ENCODE measurements at places on chromosomes 13 and 19. TPM values are rescaled to one million over a fixed set of nuclear protein-coding genes. Genes with fewer than 3 reads are reported as not detected.

DNA sequence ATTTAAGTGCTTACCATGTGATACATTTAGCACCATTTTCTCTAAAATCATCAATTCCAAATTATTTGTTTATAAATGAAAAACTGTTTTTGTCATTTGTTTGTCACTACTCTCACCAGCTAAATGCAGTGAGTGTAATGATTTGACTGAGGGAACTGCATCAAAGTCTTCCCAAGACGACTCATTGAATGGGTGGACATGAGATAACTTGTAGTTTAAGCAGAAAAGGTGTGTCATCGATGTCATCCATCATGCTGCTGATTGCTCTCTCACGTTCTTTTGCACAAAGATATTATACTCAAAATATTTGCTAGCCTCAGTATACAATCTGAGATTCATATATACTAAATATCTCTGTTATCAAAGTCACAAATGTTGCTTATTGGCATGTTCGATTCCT is 366.5 kb downstream of the IRS2 start:
- DNase-seq, result no peak

GRCh38 chr19:17160908-17161307 is 54.2 kb upstream of the USE1 start:
- no peak for DNase-seq

- DNase-seq, result no peak
These were observed 202.3 kb downstream of the MTUS2 start for GRCh38 chr13:29022410-29022809.

DNA sequence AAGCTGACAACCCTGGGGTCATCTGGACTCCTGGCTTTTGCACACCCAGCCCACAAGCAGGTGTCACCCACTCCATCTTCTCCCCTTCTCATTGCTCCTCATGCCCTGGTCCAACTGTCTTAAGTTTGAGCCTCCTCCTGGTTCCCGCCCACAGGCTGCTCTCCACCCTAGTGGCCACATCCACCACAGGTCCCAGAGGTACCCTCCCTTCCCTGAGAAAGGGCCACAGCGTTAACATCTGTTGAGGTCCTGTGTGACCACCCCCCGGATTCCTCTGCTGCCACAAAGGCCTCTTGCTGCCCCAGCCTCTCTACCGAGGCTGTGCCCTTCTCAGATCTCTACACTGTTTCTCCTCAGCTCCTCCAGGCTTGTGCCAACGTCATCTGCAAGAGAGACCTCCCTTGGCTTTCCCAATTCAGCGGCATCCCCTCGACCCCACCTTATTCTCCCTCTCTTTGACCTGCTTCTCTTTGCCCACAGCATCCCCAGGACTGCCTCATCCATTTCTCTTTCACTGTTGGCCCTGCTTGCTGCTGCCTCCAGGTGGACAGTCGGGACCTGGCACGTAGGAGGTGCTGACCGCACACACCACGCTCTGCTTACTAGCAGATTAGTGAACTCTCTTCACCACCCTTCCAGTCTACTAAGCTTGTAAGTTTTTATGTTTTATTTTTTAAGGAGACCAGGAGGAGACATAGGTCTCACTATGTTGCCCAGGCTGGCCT is 33.3 kb downstream of the SUGP2 start:
- DNase-seq, result peak; percentile 39

- DNase-seq, result no peak
These were observed 36.1 kb upstream of the PCDH8 start for GRCh38 chr13:52884429-52885010.

DNA sequence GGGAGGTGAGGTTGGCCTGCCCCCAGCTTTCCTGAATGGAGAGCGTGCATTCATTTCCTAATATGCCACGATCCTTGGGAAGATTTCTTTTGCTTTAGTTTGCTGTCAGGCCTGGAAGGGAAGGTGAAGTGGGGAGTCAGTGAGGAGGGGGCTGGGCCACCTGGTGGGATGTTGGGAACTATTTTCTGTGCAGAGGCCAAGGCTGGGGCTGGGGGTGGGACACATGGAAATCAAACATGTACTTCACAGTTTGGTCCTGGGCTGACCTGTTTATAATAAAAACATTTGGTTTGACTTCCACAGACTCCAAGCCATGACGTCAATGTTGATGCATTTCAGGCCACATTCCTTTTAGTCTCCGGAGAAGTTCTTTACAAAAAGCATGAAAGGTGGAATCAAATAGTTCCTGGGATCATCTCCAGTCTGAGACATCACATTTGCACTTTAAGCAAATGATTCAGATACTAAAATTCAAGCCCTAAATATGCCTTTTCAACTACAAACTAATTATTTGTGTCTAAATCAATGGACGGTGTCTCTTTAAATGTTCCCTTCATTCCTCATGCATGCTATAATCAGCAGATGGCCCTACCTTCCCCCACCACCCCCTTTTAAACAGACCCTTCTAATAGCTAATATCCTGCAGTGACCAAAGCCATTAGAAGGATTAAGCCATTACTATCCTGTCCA is 41.5 kb upstream of the MEDAG start:
- DNase-seq, result peak; percentile 73

DNA sequence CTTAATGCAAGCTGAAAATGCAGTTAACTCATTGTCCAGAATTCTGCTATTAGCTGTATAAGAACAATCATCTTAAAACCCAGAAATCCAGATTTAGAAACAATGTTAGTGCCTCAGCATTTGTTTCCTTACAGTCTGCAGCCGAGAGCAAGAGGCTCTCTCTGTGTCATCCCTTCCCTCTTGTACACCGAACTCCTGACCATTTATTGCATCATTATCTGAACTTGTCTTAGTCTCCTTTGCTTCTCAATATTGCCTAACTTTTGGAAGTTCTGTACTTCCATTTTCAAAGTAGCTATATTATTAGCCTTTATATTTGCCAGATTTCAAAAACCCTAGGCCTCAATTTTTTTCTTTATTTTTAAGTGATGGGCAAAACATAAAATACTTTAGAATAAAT is 27.1 kb downstream of the RNASEH2B start:
- no peak for DNase-seq

GRCh38 chr13:68176475-68176874 is 946.3 kb upstream of the PCDH9 start:
- no peak for DNase-seq

- no peak for DNase-seq
These were observed 31.9 kb downstream of the ANKRD10 start for GRCh38 chr13:110882972-110883371.

DNA sequence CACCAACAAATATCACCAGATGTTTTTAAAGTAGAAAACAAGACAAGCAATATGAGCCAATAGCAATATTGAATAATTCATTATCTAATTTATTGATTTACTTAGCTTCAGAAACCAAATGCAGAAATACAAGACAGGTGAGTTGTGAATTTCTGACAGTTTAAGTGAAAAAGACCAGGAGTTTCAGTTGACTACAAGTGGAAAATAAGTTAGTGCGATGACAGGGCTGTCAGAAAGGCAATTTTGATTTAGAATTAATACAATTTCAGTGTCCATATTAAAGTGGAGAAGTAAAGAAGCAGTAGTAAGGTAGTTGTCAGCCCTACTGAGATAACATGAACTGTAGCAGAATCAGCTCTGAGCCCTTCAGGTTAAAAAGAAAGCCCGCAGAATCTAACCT is 1066.7 kb upstream of the ATXN8OS start:
- DNase-seq, result no peak

GRCh38 chr19:55488986-55489710 is 912 bp downstream of the SSC5D start:
- no peak for DNase-seq

DNA sequence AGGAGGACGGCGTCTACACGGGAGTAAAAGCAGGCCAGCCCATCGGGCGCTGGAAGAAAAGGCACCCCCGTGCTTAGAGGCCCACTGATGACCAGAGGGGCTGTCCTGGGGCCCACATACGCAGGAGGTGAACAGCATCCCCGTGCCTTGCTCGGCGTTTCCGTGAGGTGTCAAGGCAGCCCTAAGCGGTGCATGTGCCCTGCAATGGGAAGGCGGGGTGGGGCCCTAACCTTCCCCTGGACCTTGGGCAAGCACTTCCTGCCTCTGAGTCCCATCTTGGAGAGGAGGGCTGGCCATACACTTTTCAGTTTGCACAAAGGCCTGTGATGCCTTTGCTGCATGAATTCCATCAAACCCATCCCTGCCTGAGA is 47.8 kb upstream of the ATP11A start:
- DNase-seq, result no peak

DNA sequence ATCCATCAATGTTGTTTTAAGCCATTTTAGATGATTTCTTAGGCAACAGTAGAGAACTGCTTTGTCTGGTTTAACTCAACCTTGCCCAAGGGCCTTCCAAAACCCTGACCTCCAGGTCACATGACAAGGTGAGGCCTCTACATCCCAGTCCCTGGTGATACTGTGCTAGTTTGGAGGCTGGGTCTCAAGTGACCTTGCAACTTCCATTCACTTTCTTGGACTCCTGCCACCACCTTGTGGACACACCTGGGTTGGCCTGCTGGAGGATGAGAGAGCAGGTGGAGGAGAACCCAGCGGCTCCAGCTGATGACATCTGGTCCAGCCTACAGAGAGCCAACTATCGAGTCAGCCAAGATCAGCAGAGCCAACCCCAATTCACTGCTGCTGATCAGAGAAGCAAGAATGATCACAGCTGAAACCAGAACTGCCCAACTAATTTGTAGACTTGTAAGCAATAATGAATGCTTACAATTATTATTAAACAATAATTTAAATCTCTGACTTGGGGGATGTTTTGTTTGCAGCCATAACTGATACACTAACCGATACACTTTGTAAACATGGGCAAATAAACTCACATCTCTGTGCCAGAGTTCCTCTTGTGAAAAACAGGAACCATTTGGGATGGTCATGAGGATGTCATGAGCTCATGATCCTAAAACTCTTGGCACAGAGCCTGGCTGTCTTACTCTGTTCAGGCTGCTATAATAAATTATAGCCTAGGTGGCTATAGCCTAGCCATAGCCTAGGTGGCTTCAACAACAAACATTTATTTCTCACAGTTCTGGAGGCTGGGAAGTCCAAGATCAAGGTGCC is 11.5 kb downstream of the FAM187B start:
- peak; percentile 34 for DNase-seq

GRCh38 chr13:64274481-64275217 is 2859.0 kb upstream of the PCDH20 start:
- no peak for DNase-seq

DNA sequence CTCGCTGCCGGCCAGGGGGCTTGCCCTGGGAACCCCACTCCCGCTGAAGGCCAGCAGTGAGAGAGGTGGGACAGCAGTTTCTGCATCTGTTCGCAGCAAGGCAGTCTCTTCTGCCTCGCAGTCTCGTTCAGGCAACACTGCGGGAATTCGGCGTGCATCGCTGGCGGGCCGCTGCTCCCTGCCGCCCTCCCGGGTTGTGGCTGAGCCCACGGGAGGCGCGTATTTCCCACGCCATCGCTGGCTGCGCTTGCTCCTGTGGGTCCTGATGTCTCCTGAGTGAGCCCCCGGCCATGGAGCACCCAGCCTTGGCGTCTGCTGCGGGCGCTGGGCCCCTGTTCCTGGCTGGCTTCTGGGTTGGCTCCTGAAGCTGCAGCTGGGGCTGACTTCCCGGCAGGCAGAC is 227.9 kb downstream of the TEX29 start:
- DNase-seq, result no peak

MARK4 gene
- 7.4 TPM for total RNA-seq

PSG1 gene
- 0.13 TPM for total RNA-seq

ERCC5 gene
- total RNA-seq, result 37.2 TPM

NTN5 gene
- not detected for total RNA-seq

NLRP7 gene
- total RNA-seq, result not detected

ZIM2 gene
- under 0.01 TPM for total RNA-seq

LAIR1 gene
- not detected for total RNA-seq

ZNF460 gene
- 57.8 TPM for total RNA-seq

All from dermis microvascular lymphatic vessel endothelial cell (primary cell).